Progenitor cell of endocrine pancreas (in vitro differentiated cells): ENCODE measurements at places on chromosomes 3 and 15.

GRCh38 chr3:138933068-138933668 is 13.8 kb downstream of the FOXL2 start:
- DNase-seq: no peak

GRCh38 chr3:60263191-60263590 is 988.1 kb downstream of the FHIT start:
- no peak for DNase-seq

GRCh38 chr15:98896802-98897732 is 110.5 kb downstream of the PGPEP1L start:
- no peak for DNase-seq

- no peak for DNase-seq
Measured at GRCh38 chr3:117355566-117355965, 646.0 kb downstream of the TUSC7 start.

DNA sequence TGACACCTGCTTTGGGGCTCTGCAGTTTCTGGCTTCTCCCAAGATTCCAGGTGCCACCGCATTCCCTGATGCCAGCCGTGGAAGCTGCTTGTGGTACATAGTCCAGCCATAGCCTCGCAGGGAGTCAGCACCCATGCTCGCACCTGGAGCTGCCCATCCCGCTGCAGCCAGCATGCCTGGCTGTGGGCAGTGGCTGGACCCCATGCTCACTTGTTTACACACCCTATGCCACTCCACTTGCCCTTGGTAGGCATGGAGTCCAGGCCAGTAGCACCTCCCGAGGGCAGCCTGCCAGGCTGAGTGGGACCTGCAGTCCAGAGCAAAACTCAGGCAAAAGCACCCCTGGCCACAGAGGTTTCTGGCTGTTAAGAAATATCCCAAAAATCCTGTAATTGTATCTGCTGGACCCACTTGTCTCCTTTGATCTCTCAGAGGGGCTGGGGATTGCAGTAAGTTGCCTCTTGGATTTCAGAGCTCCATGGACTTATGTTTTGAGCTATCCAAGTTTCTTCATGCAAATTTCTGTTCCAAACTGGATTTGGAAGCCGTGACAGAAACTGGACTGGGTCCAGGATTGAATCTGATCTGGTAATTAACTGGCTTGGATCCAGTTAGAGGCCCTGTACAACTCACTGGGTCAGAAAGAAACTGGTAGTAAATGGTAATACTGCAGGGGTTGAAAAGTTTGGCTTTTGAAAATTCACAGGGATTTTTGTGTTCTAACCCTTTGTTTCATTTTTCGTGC is 149.3 kb downstream of the FMN1 start:
- no peak for DNase-seq

DNA sequence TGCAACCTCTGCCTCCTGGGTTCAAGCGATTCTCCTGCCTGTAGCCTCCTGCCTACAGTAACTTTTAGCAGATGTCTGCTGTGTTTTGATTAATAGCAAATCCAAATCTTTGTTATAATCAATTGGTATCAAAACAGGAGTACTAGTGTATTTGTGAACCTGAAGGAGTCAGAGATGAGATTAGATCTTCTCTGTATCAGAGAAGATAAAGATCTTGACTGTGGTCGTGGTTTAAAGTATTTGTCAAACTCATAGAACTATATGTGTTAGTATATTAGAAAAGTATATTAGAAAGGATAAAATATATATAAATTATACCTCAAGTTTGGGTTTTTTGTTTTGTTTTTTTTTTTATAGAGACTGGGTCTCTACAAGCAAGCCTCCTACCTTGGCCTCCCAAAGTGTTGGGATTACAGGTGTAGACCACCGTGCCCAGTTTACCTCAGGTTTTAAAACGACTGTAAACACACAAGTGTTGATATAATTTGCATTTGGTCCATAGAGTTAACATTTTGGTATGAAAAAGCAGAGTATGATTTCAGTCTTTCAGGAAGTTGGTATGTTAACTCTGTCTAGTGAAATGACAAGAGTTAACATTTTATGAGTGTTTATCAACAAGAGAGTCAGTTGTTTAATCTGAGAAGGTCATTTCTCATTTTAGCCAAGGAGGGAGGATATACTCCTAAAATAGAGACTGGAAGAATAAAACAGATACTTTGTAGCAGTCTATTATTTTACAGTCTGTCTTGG is 18.3 kb downstream of the RTF1 start:
- DNase-seq: no peak

DNA sequence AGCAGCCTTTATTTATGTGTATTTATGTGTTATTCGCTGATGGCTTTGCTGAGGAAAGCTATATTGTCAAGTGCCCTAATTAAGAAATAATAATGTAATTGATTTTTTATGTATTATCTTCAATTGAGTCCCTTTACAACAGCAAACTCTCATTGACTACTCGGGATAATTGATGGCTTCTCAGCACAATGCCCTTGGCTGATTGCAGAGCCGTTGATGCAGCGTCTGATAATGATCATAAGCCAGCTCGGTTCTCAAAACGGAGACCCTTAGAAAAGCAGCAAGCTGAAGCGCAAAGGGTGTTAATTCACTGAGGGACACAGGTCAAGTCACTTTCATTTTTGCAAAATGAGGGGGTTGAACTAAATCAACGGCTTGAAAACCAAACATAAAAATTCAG is 357.1 kb upstream of the KCNH8 start:
- DNase-seq: no peak

DNA sequence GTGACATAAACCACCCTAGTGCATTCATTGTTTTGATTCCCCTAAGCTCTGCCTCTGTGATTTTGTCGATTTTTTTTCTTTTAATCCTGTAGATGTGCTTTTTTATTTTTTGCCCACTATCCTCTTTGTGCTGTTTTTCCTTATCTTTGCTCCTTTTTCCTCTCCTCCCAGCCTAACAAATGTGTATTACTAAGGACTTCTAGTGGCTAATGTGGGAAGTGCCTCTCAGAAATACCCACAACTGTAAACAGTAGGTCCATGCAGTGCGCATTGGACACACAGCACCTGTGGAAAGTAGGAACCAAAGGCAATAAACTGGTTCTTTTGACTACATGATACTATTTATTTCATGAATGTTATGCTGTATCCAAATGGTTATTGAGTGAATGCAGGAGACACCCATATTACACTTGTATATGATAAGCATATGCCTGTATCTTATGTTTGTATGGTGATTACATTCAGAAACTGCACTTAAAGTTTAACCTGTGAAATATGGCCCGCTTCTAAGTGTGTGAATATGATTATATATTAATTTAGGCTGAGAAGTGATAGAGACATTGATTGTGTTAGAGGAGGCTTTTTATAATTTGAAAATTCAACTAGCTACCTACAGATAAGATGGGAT is 147.8 kb downstream of the PLCL2 start:
- DNase-seq: no peak

GRCh38 chr3:37945156-37945806 is 45.3 kb upstream of the VILL start:
- no peak for DNase-seq

DNA sequence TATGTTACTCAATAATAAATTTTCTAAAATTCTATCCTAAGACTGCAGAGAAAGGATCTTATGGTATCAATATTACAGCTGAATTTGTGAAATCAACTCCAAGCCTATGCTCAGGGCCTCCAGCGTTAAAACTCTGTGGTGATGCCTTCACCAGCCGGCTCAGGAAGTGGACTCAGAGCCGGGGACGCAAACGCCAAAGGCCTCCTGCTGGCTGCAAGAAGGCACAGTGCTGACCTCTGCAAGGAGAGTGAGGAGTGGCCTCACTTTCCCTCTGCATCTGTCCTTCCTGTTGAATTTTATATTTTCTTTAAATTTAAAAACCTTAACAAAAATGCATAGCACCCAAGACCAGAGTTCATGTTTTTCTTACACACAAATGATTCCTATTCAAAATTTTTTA is 48.5 kb downstream of the HERC2 start:
- no peak for DNase-seq

DNA sequence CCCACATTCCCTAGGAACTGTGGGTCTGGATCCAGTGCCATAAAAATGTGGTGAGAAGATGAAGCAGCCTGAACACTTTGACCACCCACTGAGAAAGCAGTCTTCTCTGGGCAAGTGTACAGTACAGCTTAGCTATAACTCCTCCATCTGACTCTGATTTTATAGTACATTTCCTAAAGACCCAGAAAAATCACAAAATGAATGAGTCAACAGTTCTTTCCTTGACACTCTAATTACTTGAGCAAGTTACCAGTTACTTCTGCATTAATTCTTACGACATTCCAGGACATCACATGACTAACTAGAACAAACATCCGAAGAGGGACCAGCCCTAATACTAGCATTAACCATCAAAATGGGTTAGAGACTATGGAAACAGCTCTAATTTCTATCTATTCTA is 148.1 kb upstream of the PEX5L start:
- DNase-seq: no peak

- DNase-seq: no peak
Measured at GRCh38 chr3:58953288-58953687, 96.5 kb downstream of the CFAP20DC start.

DNA sequence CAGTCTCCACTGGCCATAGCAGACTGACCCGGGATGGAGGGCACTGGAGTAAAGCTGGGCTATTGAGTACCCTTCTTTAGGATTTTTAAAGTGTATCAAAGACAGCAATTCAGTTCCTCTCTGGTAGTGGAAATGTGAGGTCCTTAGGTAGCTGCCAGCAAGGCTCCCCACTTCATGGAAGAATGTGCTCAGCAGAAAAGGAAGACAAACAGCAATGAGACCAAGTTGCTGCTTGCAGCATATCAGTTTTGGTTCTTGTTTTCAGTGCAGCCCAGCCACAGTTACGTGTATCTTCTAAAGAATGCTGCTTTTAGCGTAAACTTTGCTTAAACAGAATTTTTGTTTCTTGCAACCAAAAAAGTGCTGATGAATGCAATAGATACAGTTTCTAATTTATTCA is 374.0 kb upstream of the CBLB start:
- no peak for DNase-seq

- no peak for DNase-seq
Measured at GRCh38 chr3:196166741-196167140, 44.5 kb downstream of the ZDHHC19 start.

GRCh38 chr3:171419457-171419856 is 40.7 kb downstream of the TNIK start:
- no peak for DNase-seq

DNA sequence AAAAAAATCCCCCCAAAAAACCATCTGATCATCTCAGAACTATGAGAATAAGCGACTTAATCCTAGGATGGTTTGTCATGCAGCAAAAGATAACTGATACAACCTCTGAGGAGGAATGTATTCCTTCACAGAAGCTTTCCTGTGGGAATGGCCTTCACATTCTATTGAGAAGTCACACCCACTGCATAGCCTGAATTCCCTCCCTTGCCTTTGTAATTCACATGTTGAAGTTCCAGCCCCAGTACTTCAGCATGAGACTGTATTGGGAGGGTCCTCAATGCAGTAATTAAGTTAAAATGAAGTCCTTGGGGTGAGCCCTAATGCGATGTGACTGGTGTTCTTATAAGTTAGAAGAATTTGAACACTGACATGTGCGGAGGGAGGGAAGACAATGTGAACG is 395.2 kb downstream of the TUSC7 start:
- DNase-seq: no peak

- no peak for DNase-seq
Measured at GRCh38 chr3:57952208-57952631, 56.0 kb upstream of the FLNB start.

DNA sequence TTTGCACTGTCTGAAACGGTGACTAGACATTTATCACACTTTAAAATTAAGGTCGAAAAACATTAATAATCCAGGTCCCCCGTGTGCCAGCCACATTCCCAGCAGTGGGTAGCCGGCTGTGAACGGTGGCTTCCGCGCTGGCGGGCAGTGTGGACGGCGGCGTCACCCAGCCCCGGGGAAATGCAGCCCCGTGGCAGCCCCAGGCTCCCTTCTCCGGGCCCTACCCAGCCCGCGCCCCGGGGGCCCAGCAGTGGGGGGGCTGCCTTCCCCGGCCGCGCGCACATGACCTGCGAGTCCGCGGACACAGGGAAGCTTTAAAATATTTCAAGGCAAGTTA is 25.3 kb downstream of the GABRA5 start:
- no peak for DNase-seq

DNA sequence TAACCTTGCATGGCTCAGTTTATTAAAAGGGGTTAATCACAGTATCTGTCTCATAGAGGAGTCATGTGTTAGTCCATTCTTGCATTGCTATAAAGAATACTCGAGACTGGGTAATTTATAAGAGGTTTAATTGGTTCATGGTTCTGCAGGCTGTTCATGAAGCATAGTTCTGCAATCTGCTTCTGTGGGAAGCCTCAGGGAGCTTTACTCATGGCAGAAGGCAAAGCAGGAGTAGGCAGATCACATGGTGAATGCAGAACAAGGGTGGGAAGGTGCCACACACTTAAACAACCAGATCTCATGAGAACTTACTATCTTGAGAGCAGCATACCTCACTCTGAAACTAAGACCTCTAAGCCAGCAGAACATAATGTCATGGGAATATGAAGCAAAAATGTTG is 42.2 kb upstream of the PTX3 start:
- DNase-seq: no peak

- no peak for DNase-seq
Measured at GRCh38 chr15:81126892-81127291, 7.2 kb upstream of the CFAP161 start.
